ENCODE measurements at places on chromosomes 7 and 10.

DNA sequence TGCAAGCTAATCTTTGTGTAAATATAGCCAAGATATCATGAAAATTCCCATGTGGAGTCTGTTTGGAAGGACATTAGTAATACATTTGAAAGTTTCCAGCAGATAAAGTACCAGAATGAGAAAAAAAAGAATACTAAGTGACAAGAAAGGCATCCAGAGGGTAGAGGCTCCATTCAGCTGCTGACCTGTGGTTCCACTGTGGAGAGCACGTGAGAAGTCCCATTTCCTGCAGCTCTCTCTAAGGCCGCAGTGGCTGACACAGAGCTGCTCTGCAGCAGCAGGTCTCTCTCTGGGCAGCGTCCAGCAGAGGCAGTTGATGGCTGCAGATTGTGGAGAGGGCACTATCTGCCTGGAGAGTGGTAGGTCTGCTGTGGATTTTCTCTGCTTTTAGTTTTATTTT lies 100.1 kb upstream of the TMEM72 start:
- no peak for DNase-seq

- DNase-seq = no peak
These were observed 992 bp upstream of the IGF2BP3 start for GRCh38 chr7:23471106-23471859.

DNA sequence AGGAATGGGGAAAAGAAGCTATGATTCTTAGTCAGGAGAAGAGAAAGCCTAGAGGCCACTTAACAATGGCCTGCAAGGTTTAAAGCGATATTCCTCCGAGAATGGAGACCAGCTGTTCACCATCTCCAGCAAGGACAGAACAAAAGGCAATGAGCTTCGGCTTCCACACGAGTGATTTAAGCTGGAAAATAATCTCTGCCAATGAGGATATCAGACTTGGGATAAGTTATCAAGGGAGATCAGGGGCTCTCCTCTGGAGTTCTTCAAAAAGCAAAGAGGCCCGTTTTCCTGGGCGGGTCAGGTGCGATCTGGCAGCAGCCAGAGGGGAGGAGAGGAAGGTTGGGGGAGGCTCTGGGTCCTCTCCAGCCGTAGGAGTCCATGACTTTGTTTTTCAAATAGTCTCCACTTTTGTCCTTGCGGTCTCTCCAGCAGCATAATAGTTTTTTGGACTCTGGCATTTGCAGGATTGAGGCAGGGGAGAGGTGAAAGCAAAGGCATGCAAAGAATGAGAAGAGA lies 211.3 kb downstream of the SKIDA1 start:
- DNase-seq = no peak

- no peak for DNase-seq
These were observed 232.4 kb upstream of the MYO3A start for GRCh38 chr10:25701652-25702051.

DNA sequence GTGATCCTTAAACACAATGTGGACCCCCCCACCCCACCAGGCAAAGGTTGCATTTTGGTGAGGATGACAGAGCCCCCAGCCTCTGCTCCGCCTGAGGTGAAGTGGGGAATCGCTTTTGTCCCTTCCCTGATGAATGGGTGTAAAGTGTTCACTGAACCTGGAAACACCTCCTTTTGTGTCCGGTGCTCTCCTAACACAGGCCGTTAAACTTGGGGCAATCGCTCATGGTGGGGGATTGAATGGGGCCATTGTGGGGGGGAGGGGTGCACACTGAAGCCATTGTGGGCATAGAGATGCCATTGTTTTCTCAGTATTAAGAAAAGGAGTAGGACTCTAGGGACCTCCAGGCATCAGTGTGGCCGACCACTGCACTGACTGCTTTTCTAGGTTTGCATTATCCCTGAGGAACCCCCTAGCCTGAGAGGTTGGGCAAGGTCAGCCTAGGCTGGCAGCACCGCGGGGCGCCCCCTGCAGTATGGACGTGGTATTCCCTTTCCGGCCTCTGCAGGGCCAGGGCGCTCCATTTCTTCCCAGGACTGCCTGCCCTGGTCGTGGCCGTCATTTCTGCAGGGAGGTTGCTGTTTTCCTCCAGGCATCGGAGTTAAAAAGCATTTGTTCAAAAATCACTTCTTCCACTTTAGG lies 158.3 kb downstream of the TCF7L2 start:
- DNase-seq = no peak

Measured in activated T-helper 1 cell treated with anti-CD3 and anti-CD28 coated beads, Interleukin-2, amount 50 U/mL, for 16 hours (primary cell).